ENCODE measurements at places on chromosomes 12 and 14. TPM values are rescaled to one million over a fixed set of nuclear protein-coding genes. Genes with fewer than 3 reads are reported as not detected.
A peak's percentile ranks its signal among the peaks of the same experiment; 100 is the strongest.

DNA sequence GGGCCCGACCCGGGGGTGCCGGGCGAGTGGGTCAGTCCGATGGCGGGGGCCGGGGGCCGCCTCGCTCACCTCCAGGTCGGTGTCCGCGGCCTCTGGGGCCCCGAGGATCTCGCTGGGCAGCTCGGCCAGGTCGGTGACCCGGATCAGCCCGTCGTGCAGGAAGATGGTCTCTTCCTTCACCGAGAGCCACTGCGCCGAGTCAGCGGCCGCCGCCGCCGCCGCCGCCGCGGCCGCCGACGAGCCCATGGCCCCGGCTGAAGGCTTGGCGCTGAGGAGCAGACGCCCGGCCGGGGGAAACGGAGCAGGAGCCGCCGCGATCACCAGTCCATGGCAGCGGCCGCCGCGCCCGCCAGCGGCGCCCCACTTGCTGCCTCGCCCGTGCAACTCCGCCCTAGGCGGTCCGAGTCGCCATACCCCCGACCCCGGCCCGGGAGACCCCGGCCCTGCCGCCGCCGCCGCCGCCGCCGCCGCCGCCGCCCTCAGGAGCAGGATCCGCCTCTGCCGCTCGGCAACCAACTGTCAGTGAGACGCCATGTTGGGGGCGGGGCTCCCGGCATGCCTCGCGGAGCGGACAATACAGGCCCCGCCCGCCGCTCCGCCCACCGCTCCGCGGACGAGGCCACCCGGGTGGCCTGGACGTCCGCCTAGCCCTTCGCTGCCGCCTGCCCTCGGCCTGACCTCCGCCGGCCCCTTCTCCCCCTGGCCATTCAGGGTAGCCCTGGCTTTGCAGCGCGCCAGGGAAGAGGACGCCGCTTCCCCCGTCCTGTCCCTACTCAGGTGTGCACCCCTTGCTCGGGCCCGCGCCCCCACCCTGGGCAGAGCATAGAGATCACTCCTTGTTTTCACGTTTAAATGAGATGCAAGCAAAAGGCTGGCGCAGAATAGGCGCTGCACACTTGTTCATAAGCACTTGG is at the start of gene HECTD4:
HECTD4 (minus strand) TSS at position 549 of the 914 bp plus-strand sequence; CDS start at position 246, 303 bp downstream.
- DNase-seq = peak; percentile 97

TPPP2 gene
- total RNA-seq = not detected

GPR65 gene
- 2.8 TPM for total RNA-seq

DNA sequence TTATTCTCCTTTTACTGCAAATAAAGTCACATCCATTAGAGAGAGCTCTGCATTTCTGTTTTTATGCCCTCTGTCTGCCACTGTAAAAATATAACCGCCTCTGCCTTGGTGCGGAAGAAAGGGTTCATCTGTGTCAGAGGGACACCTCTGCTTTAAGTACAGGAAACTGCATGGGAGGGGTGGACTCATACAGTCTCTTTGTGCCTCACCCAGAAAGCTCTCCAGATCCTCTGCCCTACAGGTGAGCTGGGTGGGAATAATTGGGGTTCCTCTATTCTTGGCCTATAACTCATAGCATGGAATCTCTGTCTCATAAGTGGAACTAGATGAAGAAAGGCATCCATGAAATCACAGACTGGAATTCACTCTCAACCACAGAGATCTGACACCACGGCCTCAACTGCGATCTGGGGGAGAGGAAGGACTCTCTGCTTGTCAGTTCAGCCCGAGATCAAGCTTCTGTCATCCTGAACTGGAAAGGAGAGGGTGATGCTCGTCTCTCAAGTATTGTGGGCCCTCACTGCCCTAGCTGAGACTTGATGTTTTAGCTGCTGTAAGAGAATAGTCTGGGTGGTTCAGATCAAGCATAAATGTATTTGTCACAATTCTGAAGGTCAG is 702.3 kb downstream of the TMEM121 start:
- DNase-seq = no peak

GRCh38 chr14:61365667-61366212 is 44.4 kb downstream of the PRKCH start:
- no peak for DNase-seq

CLEC2A gene
- total RNA-seq = not detected

- DNase-seq = no peak
Measured at GRCh38 chr12:5388581-5389535, 43.0 kb upstream of the NTF3 start.

MARCHF9 gene
- 10.8 TPM for total RNA-seq

DNA sequence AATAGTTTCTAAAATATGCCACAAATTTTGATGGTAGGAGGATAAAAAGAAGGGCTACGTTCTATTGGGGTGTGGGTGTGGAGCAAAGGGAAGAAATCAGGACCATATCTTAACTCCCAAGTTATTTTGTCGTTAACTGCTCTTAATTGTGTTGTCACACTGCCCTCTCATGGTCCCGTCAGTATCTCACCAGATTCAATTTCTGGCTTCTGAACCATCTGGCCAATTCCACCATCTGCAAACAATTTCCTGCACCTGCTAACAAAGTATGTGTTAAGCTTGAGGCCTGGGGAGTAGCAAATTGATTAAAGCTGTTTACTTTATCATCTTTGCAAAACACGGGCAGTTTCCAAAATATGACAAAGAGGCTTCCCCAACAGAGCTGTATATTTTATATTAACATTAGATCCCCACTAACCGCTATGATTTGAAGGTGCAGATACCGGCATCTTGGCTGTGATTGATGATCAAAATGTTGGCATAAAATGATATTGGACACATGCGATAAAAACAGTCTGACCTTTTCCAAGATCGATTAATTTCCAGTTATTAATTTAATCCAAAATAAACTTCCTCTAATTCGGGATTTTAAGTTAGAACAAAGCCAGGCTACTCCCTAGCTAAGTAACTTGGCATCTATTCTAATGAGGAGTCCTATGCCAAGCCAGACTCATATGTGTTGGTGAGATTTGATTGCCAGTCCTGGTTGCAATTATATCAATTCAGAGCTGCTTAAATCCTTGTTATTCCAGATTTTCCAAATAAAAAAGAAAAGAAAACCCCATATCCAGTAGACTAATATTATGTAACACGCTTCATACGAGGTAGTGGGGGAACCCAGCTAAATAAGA is 6.9 kb upstream of the DNM1L start:
- DNase-seq = no peak

- DNase-seq = no peak
Measured at GRCh38 chr14:29990993-29991392, 63.3 kb upstream of the PRKD1 start.

GRCh38 chr14:69818758-69819191 is 21.7 kb upstream of the SLC10A1 start:
- no peak for DNase-seq

GRCh38 chr12:47022296-47022695 is 57.1 kb upstream of the PCED1B start:
- DNase-seq = no peak

ADAM21 gene
- total RNA-seq = 0.13 TPM

Measured in aorta (tissue), 5 donors.